ENCODE measurements at places on chromosomes 12 and 14.

DNA sequence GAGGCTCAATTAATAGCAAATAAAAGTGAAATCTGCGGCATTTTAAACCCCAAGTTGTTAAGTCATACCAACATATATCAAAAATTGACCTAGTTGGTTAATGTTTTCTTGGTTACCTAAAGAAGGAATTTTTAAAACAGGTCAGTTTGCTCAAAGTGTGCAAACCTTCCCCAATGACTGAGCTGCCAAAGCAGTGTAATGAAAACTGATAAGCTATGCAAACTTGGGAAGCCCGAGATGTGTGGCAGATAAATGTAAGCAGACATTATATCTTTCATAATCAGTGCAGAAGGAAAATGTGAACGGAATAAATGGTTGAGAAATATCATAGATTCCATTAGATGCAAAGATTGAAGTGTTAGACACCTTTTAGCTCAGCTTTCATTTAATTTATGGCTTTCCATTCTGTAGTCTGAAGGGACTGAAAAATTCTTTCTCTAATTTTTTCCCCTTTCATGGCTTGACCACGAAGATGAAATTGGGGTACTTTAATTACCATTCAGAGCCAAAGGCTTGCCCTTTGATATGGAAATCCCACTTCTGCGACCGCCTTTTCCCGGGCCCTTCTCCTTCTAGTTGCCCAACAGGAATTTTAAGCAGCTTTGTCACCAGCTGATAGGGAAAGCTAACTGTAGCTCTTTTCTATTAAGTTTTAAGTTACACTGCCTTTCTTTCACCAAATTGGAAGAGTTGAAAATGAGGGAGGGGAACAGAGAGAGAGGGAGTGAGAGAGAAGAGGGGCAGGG lies 306.6 kb upstream of the SOX5 start:
- DNase-seq: no peak

DNA sequence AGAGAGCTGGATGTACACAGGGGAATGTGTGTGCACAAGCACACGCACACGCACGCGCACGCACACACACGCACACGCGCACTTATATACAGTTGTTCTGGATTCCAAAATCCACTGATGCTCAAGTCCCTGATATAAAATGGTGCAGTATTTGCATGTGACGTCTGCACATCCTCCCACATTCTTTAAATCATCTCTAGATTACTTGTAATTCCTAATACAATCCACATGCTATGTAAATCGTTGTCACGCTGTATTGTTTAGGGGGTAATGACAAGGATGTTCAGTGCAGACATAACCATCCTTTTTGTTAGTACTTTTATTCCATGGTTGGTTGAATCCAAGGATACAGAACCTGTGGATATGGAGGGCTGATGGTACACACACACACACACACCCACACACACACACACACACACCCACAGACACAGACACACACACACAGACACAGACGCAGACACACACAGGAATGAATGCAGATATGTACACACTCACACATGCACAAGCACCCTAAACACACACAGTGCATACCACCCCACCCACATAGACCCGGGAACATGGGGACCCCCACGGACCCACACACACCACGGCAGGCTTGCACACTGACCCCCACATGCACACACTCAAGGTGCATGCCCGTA lies 188.5 kb upstream of the PRMT8 start:
- no peak for DNase-seq

DNA sequence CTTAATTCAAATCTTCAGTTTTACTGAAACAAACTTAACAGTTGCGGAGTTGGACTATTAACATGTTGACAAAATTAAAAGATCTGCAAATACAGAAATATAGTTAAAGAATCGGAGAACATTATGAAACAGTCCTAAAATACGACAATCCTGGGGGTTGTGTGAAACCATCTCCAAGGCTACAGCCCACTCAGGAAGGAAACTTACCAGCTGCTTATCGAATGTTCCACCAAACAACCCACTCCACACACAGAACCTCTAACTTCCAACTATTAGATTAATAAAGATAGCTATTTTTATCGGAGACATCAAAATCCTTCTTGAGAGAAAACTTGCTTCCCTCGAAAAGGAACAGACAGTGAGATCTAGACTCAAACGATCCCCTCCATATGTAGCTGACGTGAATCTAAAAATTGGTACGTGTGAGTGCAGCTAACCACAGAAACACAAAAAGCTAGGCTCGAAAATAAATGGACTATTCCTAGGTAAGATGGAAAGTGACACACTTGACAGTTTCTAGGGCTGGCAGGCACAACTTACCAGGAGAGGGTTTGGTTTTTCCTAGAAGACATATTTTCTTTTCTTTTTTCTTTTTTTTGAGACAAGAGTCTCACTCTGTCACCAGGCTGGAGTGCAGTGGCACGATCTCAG lies 12.9 kb downstream of the VPS37B start:
- no peak for DNase-seq

- DNase-seq: no peak
Measured at GRCh38 chr14:68238976-68239375, 419.4 kb downstream of the RAD51B start.

GRCh38 chr14:59771577-59771976 lies 99.0 kb downstream of the RTN1 start:
- no peak for DNase-seq

- no peak for DNase-seq
Measured at GRCh38 chr14:69648480-69649451, 37.4 kb downstream of the SUSD6 start.

- DNase-seq: no peak
Measured at GRCh38 chr14:68172216-68172615, 352.6 kb downstream of the RAD51B start.

DNA sequence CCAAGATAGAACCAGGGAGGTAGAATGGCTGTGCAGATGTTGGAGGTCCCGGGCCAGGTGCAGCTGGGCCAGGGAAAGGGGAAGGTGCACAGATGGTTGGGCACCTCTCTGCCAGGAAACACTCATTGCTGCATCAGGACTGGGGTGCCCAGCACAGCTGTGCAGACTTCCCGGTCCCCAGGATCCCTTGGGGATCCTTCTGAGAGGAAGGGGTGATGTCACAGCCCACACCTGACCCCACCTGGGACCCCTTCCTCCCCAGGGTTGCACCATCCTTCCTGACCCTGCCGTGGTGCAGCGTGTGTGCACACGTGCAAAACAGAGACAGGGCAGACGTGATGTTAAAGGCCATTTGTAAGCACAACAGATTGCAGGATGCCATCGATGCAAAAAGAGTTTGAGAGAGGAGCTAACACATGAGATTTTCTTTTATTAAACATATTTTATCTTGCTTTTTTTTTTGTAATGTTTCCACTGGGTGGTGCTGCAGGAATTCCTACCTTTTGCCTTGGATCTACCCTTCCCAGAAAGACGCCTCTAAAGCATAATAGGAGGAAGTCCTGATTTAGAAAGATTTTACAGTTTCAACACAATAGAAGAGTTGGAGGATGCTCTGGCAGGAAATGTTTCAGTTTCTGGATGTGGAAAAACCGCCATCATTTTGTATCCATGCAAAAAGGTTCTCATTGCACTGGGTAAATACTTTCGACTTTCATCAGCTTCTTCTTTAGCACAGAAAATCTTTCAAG lies 14.8 kb downstream of the ELK3 start:
- DNase-seq: no peak

DNA sequence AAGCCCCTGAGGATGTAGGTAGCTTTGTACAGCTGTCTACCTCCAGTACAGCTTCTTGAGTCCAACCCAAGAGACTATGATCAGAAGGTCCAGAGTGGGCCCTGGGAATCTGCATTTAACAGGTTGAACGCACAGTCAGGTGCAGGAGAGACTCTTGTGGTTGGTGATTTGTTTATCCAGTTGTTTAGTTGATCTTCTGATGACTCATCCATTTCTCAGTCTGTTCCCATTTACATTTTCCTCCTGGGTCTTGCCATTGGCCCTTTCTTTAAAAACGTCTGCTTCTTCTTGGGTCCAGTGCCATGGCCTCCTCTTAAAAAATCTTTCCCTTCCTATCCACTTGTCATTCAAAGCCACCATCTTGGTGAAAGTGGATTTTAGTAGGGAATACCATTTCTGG lies 734.2 kb downstream of the MED13L start:
- no peak for DNase-seq

GRCh38 chr14:92644171-92644969 lies 104.1 kb downstream of the LGMN start:
- DNase-seq: no peak

GRCh38 chr12:3882896-3883564 lies 9.8 kb upstream of the PARP11 start:
- DNase-seq: no peak

DNA sequence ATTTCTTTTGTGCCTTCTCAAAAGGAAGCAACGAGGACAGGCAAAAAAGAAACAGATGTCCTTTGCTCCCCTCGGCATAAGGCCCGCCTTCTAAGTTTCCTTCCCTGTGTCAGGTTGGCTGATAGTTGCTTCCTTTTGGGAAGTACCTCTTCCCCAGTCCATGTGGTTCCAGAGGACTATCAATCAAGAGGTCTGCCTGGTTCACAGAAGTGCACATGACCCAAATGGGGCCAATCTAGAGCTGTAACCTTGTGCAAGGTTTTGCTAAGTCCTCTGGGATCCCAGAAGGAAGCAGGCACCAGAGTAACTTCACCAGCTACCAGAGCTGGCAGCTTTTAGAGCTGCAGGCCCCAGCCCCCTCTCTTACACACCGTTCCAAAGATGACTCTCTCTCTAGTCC lies 42.6 kb downstream of the TMEM63C start:
- no peak for DNase-seq

DNA sequence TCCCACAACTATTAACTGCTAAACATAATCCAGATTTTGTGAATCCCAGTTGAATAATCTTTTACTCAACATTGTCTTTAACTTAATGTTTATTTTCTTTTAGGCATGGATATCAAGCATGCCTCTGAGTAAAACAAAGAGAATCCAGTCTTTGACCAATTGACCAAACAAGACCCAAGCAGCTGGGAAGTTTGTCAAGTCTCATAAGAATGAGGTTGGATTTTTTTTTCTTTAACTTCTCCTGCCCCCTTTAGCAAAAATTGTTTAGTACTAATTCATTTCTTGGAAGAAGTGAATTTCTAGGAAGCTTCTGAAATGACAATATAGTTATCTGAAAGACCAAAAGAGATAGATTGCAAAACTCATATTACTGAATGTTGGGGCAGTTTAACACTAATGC lies 89.9 kb downstream of the OTOGL start:
- DNase-seq: no peak

DNA sequence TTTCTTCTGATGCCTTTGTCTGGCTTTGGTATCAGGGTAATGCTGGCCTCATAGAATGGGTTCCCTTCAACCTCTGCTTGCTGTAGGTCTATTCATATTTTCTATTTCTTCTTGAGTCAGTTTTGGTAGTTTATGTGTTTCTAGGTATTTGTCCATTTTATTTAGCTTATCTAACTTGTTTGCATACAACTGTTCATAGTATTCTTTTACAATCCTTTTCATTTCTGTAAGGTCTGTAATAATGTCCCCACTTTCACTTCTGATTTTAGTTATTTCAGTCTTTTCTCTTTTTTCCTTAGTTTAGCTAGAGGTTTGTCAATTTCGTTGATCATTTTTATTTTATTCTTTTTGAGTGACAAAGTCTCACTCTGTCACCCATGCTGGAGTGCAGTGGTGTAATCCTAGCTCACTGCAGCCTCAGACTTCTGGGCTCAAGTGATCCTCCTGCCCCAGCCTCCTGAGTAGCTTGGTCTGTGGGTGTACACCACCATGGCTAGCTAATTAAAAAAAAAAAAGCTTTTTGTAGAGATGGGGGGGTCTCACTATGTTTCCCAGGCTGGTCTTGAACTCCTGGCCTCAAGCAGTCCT lies 11.7 kb downstream of the TTLL5 start:
- DNase-seq: no peak

DNA sequence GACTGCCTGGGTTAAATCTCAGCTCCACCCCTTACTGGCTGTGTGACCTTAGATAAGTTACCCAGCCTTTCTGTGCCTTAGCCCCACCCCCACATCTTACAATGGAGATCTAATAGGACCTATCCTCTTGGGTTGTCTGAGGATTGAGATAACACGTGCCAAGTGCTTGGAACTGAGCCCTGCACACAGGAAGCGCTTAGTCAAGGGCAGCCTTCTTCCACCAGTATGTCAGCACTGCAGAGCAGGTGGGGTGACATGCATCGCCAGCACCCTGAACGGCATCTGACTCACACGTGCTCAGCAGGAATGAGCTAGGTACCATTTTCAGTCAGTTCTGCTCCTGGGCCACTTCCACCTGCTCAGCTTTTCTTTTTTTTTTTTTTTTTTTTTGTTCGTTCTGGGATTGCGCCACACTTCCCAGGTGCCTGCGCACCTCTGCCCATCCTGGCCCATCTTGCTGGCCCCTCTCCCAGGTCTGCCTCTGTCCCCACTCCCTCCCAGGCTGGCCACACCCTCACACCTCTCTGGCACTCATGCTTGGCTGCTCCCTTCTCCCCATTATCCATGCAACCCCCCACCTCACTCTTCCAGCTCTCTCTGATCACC lies 19.6 kb downstream of the LGMN start:
- no peak for DNase-seq

- no peak for DNase-seq
Measured at GRCh38 chr12:25004447-25004846, 55.5 kb upstream of the BCAT1 start.

DNA sequence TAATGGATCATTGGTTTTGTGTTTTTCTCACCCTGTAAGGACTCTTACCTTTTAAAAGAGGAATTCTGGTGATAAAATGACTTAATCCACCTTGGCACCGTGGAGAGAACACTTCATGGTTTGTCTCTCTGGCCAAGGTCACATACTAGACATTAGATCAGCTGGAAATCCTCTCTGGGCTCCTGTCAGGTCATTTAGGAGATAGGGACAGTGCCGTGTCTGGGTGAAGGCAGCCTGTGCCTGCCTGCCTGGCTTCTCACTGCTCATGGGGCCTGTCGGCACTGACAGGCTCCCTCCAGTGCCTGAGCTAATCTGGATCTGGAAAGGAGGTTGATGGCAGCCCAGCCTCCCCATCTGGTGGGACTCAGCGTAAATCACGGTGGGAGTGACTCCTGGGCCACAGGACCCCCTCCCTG lies 5.7 kb downstream of the CRADD start:
- no peak for DNase-seq

DNA sequence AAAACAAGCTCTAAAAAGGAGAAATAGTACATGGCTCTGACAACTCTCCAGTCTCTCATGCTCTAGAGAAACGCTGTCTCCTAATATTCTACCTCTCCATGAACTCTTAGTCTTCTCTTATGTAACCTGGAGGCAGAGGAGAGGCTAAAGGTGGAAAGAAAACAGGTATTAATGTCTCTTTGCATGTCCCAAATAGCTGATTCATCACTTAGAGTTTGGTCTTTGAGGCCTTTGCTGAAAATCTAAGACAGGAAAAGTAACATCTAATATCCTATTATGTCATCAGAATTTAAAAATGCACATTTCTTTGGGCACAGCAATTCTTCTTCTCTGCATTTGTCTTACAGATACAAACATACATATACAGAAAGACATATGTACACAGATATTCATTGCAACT lies 127.2 kb downstream of the DHRS2 start:
- DNase-seq: no peak
